Esophagus squamous epithelium (tissue), 5 donors: ENCODE measurements at places on chromosomes 2 and 18.

GRCh38 chr2:234898534-234899053 lies 53.2 kb upstream of the SH3BP4 start:
- DNase-seq, result no peak

DNA sequence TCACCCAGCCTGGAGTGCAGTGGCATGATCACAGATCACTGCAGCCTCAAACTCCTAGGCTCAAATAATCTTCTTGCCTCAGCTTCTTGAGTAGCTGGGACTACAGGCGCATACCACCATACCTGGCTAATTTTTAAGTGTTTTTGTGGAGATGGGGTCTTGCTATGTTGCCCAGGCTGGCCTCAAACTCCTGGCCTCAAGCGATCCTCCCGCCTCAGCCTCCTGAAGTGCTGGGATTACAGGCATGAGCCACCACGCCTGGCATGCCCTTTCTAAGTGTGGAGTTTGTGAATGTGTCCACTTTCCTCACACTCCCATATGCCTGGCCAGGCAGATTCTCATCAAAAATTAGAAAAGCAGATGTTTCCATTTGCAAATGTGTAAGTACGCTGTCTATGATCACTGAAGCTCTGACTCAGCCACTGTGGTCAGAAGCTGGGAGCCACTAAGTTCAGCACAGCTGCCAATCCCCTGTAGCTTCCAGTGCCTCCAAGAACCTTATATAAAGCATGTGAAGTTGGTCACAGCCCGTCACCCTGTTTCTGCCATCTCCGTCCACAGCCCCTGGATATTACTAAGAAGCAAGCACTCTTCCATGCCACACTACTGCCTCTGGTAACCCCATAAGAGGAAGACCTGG lies 155.4 kb downstream of the FAM210A start:
- DNase-seq, result no peak

DNA sequence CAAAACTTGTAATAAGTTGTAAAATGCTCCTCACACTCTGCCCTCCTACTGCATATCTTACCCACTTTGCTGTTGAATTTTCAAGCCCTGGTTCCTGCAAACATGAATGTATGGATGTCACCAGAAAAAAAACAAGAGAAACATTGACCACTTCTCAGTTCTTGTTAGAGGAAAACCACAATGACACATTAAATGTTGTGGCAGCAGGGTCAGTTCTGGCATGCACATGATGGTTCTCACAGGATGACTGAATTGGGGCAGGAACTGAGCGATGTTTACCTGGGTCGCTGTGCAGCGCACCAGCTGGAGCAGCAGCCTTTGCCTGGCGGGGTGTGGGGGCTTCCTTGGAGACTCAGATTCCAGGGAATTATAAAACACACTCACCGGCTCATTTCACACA lies 14.0 kb upstream of the PRKCE start:
- DNase-seq, result no peak

- DNase-seq, result no peak
These were observed 38.6 kb downstream of the SNED1 start for GRCh38 chr2:241036964-241037421.

GRCh38 chr2:100264121-100264520 lies 58.2 kb downstream of the LONRF2 start:
- DNase-seq, result no peak

DNA sequence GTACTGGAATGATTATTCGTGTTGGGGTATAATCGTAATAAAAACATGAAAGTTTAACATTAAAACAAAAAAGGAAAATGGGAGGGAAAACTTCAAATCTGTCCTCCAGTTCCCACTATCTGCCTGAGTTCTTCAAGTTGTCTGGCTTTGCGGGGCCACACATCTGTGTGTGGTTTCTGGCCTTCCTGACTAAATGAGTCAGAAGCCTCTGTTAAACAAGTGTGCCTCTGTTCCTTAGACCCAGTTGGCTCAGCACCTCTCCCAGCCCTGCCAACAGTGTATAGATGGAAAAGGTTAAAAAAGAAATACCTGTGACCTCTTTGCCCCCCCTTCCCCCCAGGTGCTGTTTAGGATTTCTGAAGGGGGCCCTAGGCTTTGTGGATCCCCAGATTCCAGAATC lies 30.2 kb downstream of the XDH start:
- DNase-seq, result no peak

GRCh38 chr2:188193230-188193629 lies 98.4 kb upstream of the GULP1 start:
- DNase-seq, result no peak

GRCh38 chr2:25480561-25480960 lies 138.8 kb upstream of the DNMT3A start:
- DNase-seq, result no peak
